ENCODE measurements at places on chromosomes 6 and 20. TPM values are rescaled to one million over a fixed set of nuclear protein-coding genes. Genes with fewer than 3 reads are reported as not detected.

BPIFB4 gene
- total RNA-seq = not detected

MCCD1 gene
- not detected for total RNA-seq

KCNK16 gene
- total RNA-seq = not detected

C6orf141 gene
- total RNA-seq = 4.9 TPM

NRSN1 gene
- 22.0 TPM for total RNA-seq

SDC4 gene
- total RNA-seq = 0.82 TPM

ACTL10 gene
- total RNA-seq = 0.82 TPM

LAMP5 gene
- total RNA-seq = 12.6 TPM

FAM83B gene
- 0.41 TPM for total RNA-seq

SLC32A1 gene
- total RNA-seq = 7.7 TPM

RPRD1B gene
- 39.1 TPM for total RNA-seq

PAK1IP1 gene
- total RNA-seq = 32.2 TPM

VNN1 gene
- total RNA-seq = under 0.01 TPM

GSTA5 gene
- not detected for total RNA-seq

LINC00237 gene
- 0.82 TPM for total RNA-seq

ZSCAN31 gene
- 13.5 TPM for total RNA-seq

CNPY3 gene
- 14.7 TPM for total RNA-seq

ZBP1 gene
- total RNA-seq = not detected

BPHL gene
- 26.5 TPM for total RNA-seq

PGC gene
- under 0.01 TPM for total RNA-seq

ZNF322 gene
- total RNA-seq = 46.9 TPM

ARMH2 gene
- total RNA-seq = not detected

SCAND1 gene
- 33.8 TPM for total RNA-seq

PIGU gene
- total RNA-seq = 13.9 TPM

HLA-DQA2 gene
- not detected for total RNA-seq

MAP3K5 gene
- total RNA-seq = 18.3 TPM

TRIM31 gene
- not detected for total RNA-seq

RFX6 gene
- not detected for total RNA-seq

TREML2 gene
- under 0.01 TPM for total RNA-seq

WFDC8 gene
- not detected for total RNA-seq

PNPLA1 gene
- total RNA-seq = not detected

OR2H1 gene
- total RNA-seq = under 0.01 TPM

NHLRC1 gene
- total RNA-seq = 2.9 TPM

PRL gene
- not detected for total RNA-seq

WFDC12 gene
- total RNA-seq = not detected

RBM38 gene
- total RNA-seq = 10.6 TPM

MAP7 gene
- total RNA-seq = 5.7 TPM

OSTM1 gene
- total RNA-seq = 50.1 TPM

LRRC73 gene
- total RNA-seq = 2.9 TPM

SIRPD gene
- not detected for total RNA-seq

DEF6 gene
- total RNA-seq = 2.4 TPM

CALHM5 gene
- 0.41 TPM for total RNA-seq

GSTA3 gene
- total RNA-seq = not detected

TCF15 gene
- under 0.01 TPM for total RNA-seq

HLA-DPB1 gene
- total RNA-seq = 2.4 TPM

HRH3 gene
- 0.82 TPM for total RNA-seq

IL20RA gene
- 0.41 TPM for total RNA-seq

SCUBE3 gene
- total RNA-seq = 1.6 TPM
